ENCODE measurements at places on chromosomes 1 and 21. TPM values are rescaled to one million over a fixed set of nuclear protein-coding genes. Genes with fewer than 3 reads are reported as not detected.

Gene PEX11B
- total RNA-seq: 17.4 TPM

Gene F5
- 0.97 TPM for total RNA-seq

Gene VWA5B1
- total RNA-seq: not detected

GRCh38 chr1:148362216-148362611 is 120.9 kb downstream of the PPIAL4G start:
- DNase-seq: no peak

Gene DIO1
- not detected for total RNA-seq

DNA sequence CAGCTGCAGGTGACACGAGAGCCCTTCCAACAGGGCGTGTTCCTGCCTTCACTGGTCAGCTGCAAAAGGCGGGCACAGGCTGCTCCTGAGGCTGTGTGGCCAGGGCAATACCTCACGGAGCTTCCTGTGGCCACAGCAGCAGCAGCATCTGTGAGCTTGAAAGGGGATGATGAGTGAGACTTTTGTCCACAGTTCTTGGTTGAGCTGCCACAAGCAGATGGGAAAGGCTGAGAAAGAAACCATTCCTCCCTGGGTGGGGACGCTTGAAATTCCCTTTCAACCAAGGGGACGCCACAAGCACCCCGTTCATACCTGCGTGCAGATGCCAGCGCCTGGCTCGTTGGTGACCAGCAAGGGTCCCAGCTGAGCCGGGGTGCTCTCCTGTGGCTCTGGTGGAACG is 37.6 kb downstream of the B3GALT5 start:
- peak; percentile 54 for DNase-seq

DNA sequence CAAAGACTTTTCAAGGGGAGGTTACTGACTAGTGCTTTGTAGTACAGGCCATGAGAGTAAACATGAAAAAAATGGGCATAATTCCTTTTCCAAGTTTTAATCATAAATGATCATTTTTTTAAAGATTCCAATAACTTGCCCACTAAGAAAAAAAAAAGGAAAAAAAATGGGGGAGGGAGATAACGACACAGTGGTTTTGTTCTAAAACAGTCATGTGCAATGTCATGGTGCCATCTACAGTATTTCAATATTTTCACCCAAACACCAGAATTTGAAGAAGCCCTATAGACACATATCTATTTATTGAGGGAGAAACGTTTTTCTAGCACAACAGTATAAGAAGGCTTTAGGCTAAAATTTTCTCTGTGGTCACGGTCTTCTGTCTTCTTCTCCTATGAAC is 250.2 kb downstream of the LTN1 start:
- DNase-seq: no peak

All from cardiac septum (tissue), 1 donor.